HS-5 (cell line): ENCODE measurements at places on chromosomes 7 and 10.

GRCh38 chr7:11819271-11819670 is 12.7 kb downstream of the THSD7A start:
- DNase-seq, result no peak

DNA sequence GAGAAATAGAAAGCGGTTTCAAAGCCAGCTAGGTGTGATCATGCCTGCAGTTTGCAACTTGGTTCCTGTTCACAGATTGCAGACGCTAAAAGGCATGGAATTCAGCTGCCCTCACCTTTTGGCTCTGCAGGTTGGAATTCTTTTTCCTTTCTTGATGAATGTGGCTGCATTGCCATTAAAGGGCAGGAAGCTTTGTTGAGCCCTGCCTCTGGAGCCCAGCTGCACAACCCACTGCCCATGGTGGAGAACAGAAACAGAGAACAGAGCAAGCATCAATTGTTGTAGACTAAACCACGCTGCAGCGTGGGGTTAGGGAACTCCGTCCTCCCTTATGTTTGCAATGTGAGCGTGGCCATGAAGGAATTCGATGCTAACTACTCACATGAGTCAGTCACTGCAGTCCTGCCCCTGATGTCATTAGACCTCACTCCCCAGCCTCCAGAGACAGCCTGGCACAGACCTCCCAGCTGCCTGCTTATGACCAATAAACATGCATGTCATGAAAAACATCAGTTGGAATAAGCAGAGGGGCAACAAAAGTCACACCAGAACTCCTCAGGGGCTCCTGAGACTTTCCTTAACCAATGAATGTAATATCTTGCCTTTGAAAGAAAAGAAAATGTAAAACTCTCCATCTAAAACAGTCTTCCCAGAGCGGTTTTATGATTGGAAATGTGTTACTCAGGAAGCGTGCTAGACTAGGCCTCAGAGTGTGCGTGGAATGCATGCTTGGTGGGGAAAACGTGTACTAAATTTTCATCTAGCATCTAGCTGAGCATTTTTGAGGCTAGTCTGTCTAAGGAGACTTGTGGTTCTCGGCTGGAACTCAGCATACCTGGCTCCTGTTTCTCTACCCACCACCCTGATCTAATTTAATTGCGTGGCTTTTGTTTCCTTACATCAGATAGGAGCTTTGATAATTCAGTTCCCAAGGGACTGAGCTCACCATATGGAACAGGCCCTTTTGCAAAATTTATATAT is 232.2 kb downstream of the KIAA1217 start:
- no peak for DNase-seq

DNA sequence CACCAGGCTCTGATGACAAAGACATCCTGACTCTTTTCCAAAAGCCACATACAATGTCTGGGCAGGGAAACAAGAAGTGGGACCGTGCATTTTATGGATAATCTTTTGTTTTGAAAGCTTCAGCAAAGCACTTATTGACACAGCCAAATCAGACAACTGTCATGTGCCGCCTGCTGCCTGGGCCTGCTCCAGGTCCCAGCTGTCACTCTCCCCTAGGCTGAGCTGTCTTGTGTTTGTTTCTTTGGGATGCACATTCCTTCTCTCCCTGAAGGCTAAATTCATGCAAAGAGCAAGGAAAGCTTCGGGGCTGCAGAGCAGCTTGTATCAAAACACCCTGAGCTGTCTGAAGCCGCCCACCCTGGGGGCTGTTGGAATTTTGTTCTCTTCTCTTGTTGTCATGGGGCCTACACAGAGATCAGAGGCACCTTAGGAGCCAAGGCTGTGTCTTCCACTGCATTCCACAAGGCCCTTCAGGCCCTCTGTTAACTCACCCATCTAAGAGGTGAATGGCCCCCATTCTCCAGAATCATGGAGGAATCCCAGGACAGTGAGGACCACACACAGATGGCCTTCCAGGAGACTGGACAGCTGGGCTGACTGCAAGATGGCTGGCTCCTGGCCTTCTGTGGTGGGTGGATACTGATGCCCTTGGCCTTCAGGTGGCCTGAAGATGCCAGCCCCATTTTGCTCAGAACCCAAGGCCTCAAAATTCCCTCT is 17.8 kb upstream of the SLC18A2 start:
- no peak for DNase-seq

GRCh38 chr7:25460433-25460832 is 232.1 kb upstream of the NPVF start:
- DNase-seq, result no peak

- no peak for DNase-seq
These were observed 27.7 kb upstream of the VAX1 start for GRCh38 chr10:117165538-117166417.

DNA sequence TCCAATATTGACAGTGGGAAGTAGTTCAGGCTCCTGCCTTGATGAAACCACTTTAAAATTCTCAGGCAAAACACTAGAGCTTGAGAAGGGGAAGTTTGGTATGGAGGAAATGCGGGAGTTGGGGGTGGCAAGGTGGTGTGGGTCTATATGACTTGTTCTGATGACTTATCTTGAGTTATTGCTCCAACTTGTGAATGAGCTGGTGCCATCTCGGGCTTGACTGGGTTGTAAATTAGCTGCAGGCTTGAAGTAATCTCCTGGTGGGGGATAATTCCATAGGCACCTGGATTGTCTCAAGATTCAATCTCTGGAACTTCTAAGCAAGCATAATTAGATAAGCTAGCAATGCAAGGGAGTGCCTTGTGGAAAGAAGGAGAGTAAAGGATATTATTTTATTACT is 29.0 kb downstream of the MRPL32 start:
- no peak for DNase-seq

DNA sequence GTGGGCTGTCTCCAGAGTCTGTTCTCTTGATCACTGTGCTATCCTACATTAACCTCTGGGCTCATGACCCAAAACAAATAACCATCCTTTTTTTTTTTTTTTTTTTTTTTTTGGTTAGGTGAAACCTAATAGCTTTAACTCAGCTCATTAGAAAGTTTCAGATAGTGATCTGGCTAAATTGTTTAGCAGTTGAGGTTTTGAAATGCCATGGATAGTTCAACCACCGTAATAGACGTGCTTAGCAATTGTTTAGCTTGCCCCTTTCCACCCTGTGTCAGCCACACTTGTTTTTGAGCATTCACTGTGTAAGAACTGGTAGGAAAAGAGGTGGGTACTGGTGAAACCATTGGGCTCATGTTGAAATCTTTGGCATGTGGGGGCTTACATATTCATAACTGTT is 3.8 kb downstream of the PLCE1 start:
- no peak for DNase-seq

DNA sequence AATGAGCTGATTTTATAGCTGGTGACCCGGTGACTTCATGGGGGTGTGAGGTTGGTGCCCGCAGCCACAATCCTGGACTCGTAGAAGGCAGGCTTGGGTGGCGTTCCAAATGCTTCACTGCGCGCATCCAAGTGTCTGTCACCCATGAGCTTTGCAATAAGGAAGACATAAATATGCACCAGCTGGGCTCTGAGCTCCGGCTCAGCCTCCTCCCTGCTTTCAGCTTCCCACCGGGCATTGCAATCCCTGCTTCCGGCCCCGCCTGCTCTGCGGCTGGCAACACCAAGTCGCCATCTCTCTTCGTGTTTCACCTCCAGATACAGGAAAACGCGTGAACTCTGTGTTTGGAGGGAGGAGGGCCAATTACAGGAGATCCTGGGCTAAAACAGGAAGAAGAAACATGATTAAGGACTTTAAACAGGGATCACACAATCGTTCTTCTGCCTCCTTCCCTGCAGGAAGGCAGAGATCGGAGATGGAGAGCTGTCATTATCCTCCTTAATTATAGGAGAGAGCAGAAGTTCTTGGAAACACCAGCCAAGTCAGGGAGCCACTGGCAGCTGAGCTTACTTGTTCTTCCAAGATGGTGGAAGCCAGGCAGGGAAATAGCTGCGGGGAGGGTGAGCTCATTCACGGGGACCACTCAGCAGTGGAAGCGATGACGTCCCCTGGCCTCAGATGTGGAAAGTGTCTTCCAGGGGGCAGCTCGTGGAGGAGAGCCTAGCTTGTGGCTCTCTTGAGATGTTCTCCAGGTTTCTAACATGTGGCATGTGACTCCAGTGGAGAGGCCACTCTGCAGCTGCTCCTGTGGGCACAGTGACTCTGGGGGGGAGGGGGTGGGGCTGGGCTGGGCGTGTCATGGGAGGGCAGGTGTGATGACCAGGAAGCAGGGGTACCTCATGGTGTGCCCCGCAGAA is 134.9 kb downstream of the CAMK1D start:
- no peak for DNase-seq

GRCh38 chr10:76211691-76212090 is 780.3 kb downstream of the LRMDA start:
- DNase-seq, result no peak

GRCh38 chr10:118163217-118163616 is 116.5 kb upstream of the RAB11FIP2 start:
- peak; percentile 9 for DNase-seq

DNA sequence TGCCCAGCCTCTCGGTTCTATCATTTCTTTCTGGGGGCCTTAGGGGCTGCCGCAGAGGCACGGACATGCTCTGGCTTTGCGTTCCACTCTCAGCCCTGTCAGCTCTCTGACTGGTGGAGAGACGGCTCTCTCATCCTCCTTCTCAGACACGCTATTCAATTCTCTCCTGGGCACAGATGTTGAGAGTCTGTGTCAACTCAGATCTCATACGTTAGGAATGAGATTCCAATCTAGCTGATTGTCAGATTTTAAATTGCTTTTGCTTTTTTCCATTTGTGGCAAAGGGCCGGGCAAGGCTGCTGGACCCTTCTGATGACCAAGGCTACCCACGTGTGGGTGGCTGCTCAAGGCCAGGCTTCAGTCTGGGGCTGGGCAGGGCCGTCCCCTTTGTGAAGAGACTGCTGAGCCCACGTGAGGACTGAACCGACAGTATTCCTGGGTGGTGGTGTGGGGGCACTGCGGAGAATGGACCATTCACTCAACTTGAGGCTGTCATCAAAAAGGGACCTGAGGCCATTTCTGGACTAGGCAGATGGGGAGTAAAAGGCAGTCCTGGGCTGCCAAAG is 71.5 kb downstream of the CLEC2L start:
- DNase-seq, result no peak

GRCh38 chr7:23687011-23687410 is 7.0 kb downstream of the FAM221A start:
- DNase-seq, result no peak

DNA sequence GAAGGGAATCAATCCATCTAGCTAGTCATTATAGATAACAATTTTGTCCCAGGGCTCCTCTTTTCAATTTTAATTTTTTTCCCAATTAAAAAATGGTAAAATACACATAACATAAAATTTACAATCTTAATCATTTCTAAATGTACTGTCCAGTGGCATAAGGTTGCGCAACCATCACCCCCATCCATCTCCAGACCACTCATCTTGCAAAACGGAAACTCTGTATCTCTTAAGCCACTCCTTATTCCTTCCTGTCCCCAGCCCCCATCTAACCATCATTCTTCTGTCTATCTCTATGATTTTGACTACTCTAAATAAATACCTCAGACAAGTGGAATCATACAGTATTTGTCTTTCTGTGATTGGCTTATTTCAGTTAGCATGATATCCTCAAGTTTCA is 46.1 kb upstream of the RAB18 start:
- no peak for DNase-seq

GRCh38 chr10:62632071-62632809 is 172.3 kb upstream of the ADO start:
- no peak for DNase-seq

DNA sequence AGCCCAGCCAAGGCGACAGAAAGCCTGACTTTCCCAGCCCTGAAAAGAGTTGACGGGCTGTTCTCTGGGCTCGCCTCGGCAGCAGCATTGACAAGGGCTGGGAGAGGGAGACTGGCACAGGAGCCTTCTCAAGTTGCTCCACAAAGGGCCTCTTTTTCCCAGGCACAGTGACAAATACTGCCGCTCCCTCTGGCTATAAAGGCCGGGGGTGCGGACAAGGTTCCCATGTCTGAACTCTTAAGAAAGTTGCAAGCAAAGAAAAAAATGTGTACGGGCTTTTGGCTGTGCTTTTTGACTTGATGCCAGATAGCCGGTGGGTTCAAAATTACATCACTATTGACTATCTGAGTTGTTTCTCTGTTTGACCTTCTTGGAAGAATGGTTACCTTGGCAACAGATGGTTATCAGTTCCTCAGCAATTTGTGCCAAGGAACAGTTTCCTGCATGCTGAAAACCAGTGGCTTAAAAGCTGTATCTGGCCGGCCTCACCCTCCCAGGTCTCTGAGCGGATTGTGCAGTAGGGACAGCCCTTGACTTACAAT is 115.9 kb upstream of the EEPD1 start:
- DNase-seq, result no peak

DNA sequence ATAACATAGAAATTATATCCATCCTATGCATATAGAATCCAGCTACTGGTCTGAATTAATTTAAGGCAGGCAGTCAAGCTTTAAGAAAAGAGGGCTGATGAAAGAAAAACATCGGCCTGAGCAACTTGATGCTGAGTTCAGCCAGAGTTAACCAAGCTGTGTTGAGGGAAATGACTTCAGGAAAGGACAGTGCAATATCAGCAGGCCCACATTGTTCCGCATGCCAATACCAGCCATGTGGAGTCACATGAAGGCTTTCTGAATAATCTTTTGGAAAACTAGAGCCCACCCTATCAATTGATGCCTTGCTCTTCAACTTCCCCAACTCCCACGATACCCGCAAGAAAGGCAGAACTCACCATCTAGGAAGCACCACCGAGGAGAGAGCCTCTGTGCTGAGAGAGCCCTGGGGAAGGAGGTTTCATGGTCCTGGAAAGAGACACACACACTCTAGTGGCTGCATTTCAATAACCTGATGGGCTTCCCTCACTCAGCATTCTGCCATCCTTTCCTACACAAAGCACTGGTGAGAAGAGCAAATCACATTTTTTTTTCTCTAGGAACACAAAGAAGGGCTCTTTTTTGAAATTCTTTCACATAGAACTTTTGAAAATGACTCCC is 125.8 kb upstream of the PTN start:
- no peak for DNase-seq

- no peak for DNase-seq
These were observed 58.9 kb upstream of the WAPL start for GRCh38 chr10:86580521-86580891.

GRCh38 chr7:90869335-90869734 is 273.2 kb downstream of the CDK14 start:
- DNase-seq, result no peak

DNA sequence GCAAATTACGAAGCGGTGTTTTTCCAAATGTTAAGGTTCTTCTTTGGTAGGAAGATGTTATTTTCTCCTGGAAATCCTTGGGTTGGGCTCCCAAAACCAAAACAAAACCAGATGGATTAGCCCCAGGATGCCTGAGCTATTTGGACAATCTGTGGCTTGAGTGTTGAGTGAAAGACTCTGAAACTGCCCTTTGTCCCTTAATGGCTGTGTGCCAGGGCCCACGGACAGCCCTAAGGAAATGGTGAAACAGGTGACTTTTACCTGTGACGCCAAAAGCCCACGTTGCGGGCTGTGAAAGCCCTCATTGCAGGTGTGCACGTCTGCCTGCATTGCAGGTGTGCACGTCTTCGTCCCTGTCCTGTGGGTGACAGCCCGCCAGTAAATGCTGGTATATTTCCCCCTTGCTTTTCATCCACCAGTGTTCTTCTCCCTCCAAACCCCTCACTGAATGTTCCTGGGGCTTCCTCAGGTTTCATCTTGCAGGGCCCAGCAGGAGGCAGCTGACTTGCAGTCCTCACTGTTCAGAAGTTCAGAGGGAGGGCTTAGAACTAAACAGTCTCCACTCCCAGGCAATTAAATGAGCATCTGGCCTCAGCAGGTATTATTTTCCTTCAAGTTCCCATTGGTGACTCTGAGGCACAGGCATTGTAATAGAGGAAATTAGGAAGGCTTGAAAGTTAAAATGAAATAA is 10.7 kb downstream of the PFKP start:
- DNase-seq, result no peak

GRCh38 chr10:129961157-129961701 is 2.8 kb downstream of the EBF3 start:
- no peak for DNase-seq

GRCh38 chr7:22894546-22894945 is 71.9 kb upstream of the TOMM7 start:
- no peak for DNase-seq
